Activated CD8-positive, alpha-beta T cell treated with anti-CD3 and anti-CD28 coated beads for 36 hours (primary cell): ENCODE measurements at places on chromosomes 3 and 15. TPM values are rescaled to one million over a fixed set of nuclear protein-coding genes. Genes with fewer than 3 reads are reported as not detected.
A peak's percentile ranks its signal among the peaks of the same experiment; 100 is the strongest.

CKMT1B gene
- 0.41 TPM for total RNA-seq

PCLAF gene
- 135 TPM for total RNA-seq

SPINK8 gene
- total RNA-seq: not detected

PATL2 gene
- 16.1 TPM for total RNA-seq

ALCAM gene
- 13.9 TPM for total RNA-seq

HDC gene
- not detected for total RNA-seq

MME gene
- total RNA-seq: not detected

CYP1A2 gene
- not detected for total RNA-seq

DAZL gene
- not detected for total RNA-seq

SEC22A gene
- total RNA-seq: 14.3 TPM

PIF1 gene
- 50.0 TPM for total RNA-seq

OXTR gene
- total RNA-seq: 2.0 TPM

TIMP4 gene
- total RNA-seq: not detected

ZNF717 gene
- total RNA-seq: 15.2 TPM

- H3K4me3 ChIP-seq: no peak overlapping the region
- H3K27ac ChIP-seq: no peak overlapping the region
- H3K27me3 ChIP-seq: no peaks in the 10 kb centered on the region
Measured at GRCh38 chr3:95449841-95450240, 1364.6 kb upstream of the EPHA6 start.

GRCh38 chr15:69903470-69904469, 193.9 kb downstream of the TLE3 start:
- no peak overlapping the region for H3K27ac ChIP-seq
- no peak for DNase-seq
- no peaks in the 10 kb centered on the region for H3K36me3 ChIP-seq
- no peak overlapping the region for H3K4me3 ChIP-seq
- no peaks in the 10 kb centered on the region for H3K4me1 ChIP-seq

GRCh38 chr15:36966708-36967107, 133.6 kb downstream of the MEIS2 start:
- H3K27me3 ChIP-seq: no peaks in the 10 kb centered on the region
- no peak overlapping the region for H3K4me3 ChIP-seq
- no peaks in the 10 kb centered on the region for H3K36me3 ChIP-seq
- no peaks in the 10 kb centered on the region for H3K4me1 ChIP-seq

GRCh38 chr3:178705925-178706324, 169.7 kb downstream of the KCNMB2 start:
- no peaks in the 10 kb centered on the region for H3K36me3 ChIP-seq
- H3K4me1 ChIP-seq: no peaks in the 10 kb centered on the region
- H3K27me3 ChIP-seq: no peaks in the 10 kb centered on the region
- no peak for DNase-seq
- H3K4me3 ChIP-seq: no peak overlapping the region

DNA sequence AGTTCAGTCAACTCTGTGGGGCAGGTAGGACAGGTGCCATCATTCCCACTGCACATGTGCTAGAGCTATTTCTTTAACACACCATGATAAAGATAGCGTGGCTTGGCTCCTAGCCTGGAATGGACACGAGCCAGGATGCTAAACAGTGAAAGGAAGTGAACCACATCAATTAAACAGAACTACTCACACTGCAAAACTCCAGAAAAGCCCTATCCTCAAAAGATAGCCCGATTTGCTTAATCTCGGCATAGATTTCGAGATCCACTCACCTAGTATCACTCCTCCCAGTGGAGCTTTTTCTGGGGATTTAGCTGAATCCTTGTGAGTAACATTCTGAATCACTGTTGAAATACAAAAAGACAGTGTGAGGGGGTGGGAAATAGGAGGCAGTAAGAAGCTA, 118.0 kb downstream of the ABI3BP start:
- no peak overlapping the region for H3K27ac ChIP-seq
- H3K36me3 ChIP-seq: no peaks in the 10 kb centered on the region
- H3K4me1 ChIP-seq: no peaks in the 10 kb centered on the region
- no peak overlapping the region for H3K4me3 ChIP-seq
- no peak for DNase-seq

GRCh38 chr3:127820221-127820825, 2.0 kb downstream of the MGLL start:
- peaks cover 7% of the 10 kb centered on the region for H3K4me1 ChIP-seq
- H3K27me3 ChIP-seq: peaks cover 38% of the 10 kb centered on the region
- H3K36me3 ChIP-seq: no peaks in the 10 kb centered on the region

- no peak overlapping the region for H3K27ac ChIP-seq
- DNase-seq: no peak
- H3K36me3 ChIP-seq: no peaks in the 10 kb centered on the region
- H3K4me1 ChIP-seq: peaks cover 14% of the 10 kb centered on the region
Measured at GRCh38 chr3:143330296-143330868, 210.8 kb downstream of the CHST2 start.

DNA sequence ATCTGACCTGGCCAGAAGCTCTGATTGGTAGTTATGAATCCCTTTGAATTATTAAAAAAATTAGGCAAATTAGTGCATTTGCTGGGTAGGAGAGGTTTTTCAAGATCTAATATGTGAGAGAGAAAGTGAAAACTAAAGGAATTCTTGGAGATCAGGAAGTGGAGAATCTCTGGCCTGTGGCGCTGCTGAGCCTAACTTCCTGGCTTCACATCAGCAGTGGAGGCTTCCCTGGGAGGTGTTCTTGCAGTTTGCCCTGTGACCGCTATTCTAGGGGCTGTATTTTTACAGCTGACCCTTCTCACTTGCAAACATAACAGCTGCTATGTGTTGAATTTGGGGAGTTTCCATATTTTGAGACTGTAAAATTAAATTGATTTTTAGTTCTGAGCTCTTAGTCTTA, 166.4 kb downstream of the ATG7 start:
- no peak overlapping the region for H3K4me3 ChIP-seq
- H3K27me3 ChIP-seq: no peaks in the 10 kb centered on the region
- H3K36me3 ChIP-seq: peaks cover 11% of the 10 kb centered on the region
- DNase-seq: no peak
- H3K27ac ChIP-seq: no peak overlapping the region
- H3K4me1 ChIP-seq: no peaks in the 10 kb centered on the region

DNA sequence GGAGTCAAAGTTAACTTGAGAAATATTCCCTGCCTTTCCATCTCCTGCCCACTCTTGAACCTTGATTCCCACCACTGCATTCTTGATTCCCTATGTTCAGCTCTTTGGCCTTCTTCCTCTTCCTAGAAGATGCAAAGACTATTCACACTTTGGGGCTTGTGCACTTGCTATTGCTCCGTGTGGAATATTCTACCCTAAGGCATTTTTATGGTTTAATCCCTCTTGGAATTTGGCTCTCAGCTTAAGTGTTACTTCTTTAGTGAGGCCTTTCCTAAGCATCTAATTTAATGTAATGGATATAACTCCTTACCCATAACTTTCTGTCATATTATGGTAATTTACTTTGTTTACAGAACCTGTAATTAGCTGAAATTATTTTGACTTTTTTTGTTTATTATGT, 318.9 kb upstream of the COL8A1 start:
- no peak for DNase-seq
- no peaks in the 10 kb centered on the region for H3K4me1 ChIP-seq
- no peak overlapping the region for H3K4me3 ChIP-seq
- H3K27me3 ChIP-seq: no peaks in the 10 kb centered on the region
- H3K36me3 ChIP-seq: no peaks in the 10 kb centered on the region
- H3K27ac ChIP-seq: no peak overlapping the region

GRCh38 chr3:4703054-4703480, 209.9 kb downstream of the ITPR1 start:
- H3K4me1 ChIP-seq: peaks cover 20% of the 10 kb centered on the region
- H3K36me3 ChIP-seq: peaks cover 61% of the 10 kb centered on the region
- no peaks in the 10 kb centered on the region for H3K27me3 ChIP-seq
- no peak overlapping the region for H3K4me3 ChIP-seq
- no peak for DNase-seq

DNA sequence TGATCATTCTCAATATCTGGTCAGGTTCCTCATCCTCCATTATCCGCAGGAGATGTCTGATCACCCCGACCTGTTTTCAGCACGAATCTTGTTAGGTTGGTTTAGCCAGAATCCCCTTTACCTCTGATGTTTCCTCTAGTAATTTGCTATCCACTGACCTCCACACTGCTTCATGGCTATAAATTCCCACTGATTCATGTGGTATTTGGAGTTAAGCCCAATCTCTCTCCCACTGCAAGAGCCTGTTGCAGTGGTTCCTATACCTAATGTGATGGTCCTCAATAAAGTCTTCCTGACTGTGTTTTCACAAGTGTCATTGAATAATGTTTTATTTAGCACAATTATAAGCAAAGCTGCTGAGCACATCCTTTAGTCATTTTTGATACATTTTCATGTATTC, 124.8 kb upstream of the CNTN3 start:
- no peaks in the 10 kb centered on the region for H3K27me3 ChIP-seq
- no peaks in the 10 kb centered on the region for H3K36me3 ChIP-seq
- H3K4me3 ChIP-seq: no peak overlapping the region
- no peak overlapping the region for H3K27ac ChIP-seq
- DNase-seq: no peak
- no peaks in the 10 kb centered on the region for H3K4me1 ChIP-seq

DNA sequence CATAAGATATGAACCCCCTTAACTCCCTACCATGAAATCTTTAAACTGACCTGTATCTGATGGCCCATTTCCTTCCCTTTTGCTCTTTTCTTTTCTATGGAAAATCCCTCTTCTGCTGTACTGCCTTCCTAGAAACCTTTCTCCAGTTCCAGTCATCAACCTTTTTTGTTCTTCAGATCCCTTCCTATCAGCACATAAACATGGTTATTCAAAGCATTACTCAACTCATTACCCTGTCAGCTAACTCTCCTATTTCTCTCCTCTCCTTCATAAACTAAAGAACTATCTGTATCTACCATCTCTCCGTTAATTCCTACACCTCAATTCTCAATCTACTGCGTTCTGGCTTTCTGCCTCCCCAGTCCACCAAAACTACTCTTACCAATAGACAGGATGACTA, 13.0 kb downstream of the TERC start:
- no peak overlapping the region for H3K4me3 ChIP-seq
- H3K4me1 ChIP-seq: peaks cover 7% of the 10 kb centered on the region
- no peak for DNase-seq
- H3K27ac ChIP-seq: no peak overlapping the region
- H3K36me3 ChIP-seq: no peaks in the 10 kb centered on the region
- H3K27me3 ChIP-seq: peaks cover 25% of the 10 kb centered on the region

- H3K4me1 ChIP-seq: peaks cover 95% of the 10 kb centered on the region
- DNase-seq: peak; percentile 68
- H3K36me3 ChIP-seq: peaks cover 38% of the 10 kb centered on the region
- H3K27me3 ChIP-seq: no peaks in the 10 kb centered on the region
- peak overlapping the region; percentile 95 for H3K27ac ChIP-seq
Measured at GRCh38 chr15:78050826-78051225, 26.7 kb downstream of the TBC1D2B start.

- H3K4me3 ChIP-seq: no peak overlapping the region
- peaks cover 8% of the 10 kb centered on the region for H3K36me3 ChIP-seq
- H3K27me3 ChIP-seq: no peaks in the 10 kb centered on the region
- H3K4me1 ChIP-seq: peaks cover 41% of the 10 kb centered on the region
Measured at GRCh38 chr15:64898406-64898805, 13.3 kb upstream of the ANKDD1A start.

DNA sequence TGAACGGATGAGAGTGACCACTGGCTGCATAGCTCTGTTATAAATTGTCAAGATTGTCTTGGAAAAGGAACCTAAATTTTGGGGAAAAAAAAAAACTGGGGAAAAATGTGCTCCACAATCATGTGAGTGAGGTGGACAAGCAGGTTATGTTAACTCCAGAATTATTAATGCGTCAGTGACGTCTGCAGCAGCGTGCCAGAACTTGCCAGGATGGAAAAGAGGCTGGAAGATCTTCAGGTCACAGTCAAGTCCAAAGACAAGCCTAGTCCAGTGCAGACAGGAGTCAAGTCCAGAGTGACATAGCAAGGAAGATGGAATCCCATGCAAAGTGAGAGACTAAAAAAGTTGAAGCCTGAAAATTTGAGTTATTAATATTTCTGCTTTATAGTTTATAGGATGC, 140.6 kb downstream of the RYR3 start:
- DNase-seq: no peak
- peaks cover 8% of the 10 kb centered on the region for H3K27me3 ChIP-seq
- no peak overlapping the region for H3K4me3 ChIP-seq
- no peak overlapping the region for H3K27ac ChIP-seq
- H3K36me3 ChIP-seq: no peaks in the 10 kb centered on the region

GRCh38 chr3:126314790-126315658, 42.2 kb downstream of the KLF15 start:
- no peak overlapping the region for H3K4me3 ChIP-seq
- no peaks in the 10 kb centered on the region for H3K4me1 ChIP-seq
- DNase-seq: no peak
- no peaks in the 10 kb centered on the region for H3K36me3 ChIP-seq

GRCh38 chr15:69468241-69469121, 15.9 kb downstream of the RPLP1 start:
- H3K27ac ChIP-seq: peak overlapping the region; percentile 91
- H3K4me3 ChIP-seq: peak overlapping the region; percentile 50
- no peaks in the 10 kb centered on the region for H3K36me3 ChIP-seq
- H3K27me3 ChIP-seq: peaks cover 3% of the 10 kb centered on the region
- peaks cover 34% of the 10 kb centered on the region for H3K4me1 ChIP-seq
- DNase-seq: peak; percentile 95

DNA sequence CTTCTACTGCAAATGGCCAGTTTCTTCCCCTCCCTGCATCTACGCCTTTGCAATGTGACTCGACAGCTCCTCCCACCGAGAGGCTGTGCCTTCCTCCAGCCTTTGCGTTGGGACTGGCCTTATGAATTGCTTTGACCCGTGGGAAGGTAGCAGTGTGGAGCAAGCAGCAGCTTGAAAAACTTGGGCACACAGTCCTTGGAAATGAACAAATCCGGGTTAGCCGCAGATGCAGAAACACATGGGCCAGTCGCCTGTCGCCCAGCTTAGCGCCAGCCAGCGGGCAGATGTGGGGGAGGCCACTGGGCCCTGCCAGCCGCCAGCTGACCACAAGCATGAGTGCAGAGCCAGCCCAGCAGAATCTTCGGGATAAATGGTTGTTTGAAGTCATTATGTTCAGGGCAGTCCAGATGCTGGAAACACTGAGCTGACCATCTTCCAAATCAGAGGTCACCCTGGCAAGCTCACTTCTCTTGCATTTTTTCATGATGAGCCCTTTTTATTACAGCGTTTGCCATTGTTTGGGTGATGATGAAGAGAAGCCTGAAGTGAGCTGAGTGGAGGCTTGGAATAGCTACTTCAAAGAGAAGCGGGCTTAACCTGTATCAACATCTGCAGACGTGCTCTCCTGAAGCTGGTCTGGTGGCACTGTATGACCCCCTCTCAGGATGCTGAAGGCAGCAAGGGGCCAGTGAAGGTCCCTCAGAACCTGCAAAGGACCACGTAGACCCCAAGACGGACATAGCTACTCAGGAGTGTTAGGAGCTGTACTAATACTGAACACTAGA, 9.8 kb downstream of the SELENOS start:
- H3K27ac ChIP-seq: no peak overlapping the region
- peaks cover 3% of the 10 kb centered on the region for H3K4me1 ChIP-seq
- peaks cover 10% of the 10 kb centered on the region for H3K36me3 ChIP-seq
- H3K27me3 ChIP-seq: no peaks in the 10 kb centered on the region

- H3K27ac ChIP-seq: no peak overlapping the region
- DNase-seq: peak; percentile 6
- peaks cover 4% of the 10 kb centered on the region for H3K27me3 ChIP-seq
- H3K36me3 ChIP-seq: no peaks in the 10 kb centered on the region
- no peak overlapping the region for H3K4me3 ChIP-seq
Measured at GRCh38 chr15:33234020-33234461, 39.5 kb upstream of the FMN1 start.

GRCh38 chr15:53251523-53251922, 461.4 kb upstream of the ONECUT1 start:
- DNase-seq: no peak
- no peak overlapping the region for H3K4me3 ChIP-seq
- no peak overlapping the region for H3K27ac ChIP-seq
- H3K4me1 ChIP-seq: no peaks in the 10 kb centered on the region
- H3K27me3 ChIP-seq: no peaks in the 10 kb centered on the region
- H3K36me3 ChIP-seq: no peaks in the 10 kb centered on the region
